Stimulated activated CD8-positive, alpha-beta memory T cell treated with anti-CD3 and anti-CD28 coated beads, Interleukin-15, amount 100 ng/mL, for 48 hours (primary cell): ENCODE measurements at places on chromosomes 3 and 15.

DNA sequence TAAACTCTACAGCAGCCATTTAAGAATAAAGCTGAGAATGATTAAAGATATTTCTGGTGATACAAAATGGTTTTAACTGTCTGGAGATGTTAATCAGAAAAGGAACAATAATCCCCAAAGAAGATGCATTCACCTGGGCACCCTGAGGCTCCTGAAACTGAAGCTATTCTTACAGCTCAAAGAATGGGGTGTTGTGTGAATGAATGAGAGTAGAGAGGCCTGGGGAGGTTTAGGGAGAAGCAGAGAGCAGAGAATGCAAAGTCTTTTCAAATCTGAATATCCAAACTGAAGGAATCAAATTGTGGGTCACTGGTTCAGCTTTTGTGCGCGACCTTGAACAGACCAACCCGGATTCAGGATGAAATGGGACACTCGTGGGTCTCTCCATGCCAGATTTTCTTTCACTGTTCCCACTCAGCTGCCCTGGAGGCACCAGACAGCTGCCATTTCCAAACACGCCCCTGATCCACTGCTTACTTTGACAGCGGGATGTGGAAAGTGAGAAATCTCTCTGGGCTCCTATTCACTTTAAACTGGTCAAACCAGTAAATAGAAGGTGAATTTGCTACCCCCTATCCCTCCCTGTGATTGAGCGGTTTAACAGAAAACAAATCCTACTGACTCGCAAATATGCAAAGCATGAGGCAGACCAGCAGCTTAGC is 485.5 kb upstream of the THBS1 start:
- no peak for DNase-seq

GRCh38 chr3:158801696-158802408 is at the start of gene MFSD1:
MFSD1 (plus strand) TSS chr3:158802054; CDS start chr3:158802153, 99 bp downstream.
- peak; percentile 87 for DNase-seq

DNA sequence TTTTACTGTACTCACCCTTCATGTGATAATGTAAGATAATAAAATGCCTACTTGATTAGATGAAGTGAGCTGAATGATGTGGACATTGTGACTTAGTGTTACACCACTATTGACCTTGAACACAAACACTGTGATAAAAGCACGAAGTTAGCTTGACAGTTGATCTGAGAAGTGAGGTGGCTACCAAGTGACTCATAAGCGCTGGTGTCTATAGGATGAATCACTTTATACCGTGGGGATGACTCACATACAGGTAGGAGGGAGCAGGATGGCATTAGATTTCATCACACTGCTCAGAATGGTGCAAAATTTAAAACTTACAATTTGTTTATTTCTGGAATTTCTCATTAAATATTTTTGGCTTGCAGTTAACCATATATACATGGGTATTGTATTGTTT is 174.7 kb upstream of the CNTN3 start:
- DNase-seq, result no peak

- no peak for DNase-seq
Measured at GRCh38 chr3:106125321-106125720, 256.5 kb upstream of the CBLB start.

GRCh38 chr3:71111784-71112440 is 471.6 kb downstream of the FOXP1 start:
- DNase-seq, result no peak

DNA sequence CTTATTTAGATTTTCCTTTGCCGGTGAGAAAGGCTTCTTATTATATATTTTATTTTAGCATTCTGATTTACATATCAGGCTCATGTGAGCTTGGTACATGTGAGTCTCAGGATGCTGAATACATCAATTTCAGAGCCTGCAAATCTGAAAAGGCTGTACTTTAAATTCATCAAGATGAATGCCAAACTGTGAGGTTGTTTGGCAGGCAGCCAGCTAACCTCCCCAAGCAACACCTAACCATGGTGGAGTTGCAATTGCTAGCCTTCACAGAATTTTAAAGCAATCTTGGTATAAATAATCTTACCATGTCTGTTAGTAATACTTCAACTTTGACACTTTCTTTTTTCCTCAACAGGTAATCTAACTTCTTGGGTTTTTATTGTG is 252.5 kb downstream of the CDIN1 start:
- DNase-seq, result no peak

DNA sequence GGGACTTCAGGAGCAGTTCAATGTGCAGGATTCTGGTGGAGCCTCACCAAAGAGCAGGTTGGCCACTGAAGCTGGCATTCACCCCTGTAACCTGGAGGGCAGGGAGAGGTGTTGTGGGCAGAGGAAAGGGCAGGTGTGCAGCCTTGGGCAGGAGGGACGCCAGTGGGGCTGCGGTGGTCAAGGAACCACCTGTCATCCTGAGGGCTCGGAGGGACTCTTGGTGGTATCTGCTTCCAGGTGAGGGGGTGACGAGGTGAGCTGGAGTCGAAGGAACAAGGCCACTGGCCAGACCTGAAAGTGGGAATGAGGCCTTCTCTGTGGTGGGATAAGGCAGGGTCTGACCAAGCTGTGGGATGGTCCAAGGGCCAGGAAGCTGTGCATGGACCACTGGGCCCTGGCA is 269.5 kb downstream of the PLCL2 start:
- DNase-seq, result no peak

GRCh38 chr15:31049682-31050615 is 51.6 kb downstream of the TRPM1 start:
- DNase-seq, result no peak

DNA sequence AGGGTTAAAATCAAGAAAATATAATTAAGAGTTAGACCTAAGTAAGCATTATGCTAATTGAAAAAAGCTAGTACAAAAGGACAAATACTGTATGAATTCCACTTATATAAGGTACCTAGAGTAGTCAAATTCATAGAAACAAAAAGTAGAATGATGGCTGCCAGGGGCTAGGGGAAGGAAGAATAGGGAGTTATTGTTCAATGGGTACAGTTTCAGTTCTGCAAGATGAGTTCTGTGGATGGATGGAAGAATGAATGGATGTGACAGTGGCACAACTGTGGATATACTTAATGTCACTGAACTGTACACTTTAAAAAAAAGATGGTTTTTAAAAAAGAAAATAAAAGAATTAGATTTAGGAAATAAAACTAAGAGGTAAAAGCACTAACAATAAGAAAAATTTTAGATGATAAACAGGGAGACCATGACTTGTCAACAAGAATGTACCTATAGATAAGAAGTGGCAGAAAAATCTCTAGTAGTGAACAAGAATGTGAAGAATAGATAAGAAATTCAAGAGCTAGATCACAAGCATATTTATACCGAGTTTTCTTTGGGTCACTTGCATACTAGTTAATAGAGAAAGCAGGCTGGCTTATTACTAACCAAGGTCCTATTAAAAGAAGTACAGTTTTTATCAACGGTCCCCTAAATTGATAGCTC is 5.5 kb downstream of the IFT80 start:
- no peak for DNase-seq

GRCh38 chr15:44319385-44319784 is 30.9 kb downstream of the GOLM2 start:
- DNase-seq, result no peak

DNA sequence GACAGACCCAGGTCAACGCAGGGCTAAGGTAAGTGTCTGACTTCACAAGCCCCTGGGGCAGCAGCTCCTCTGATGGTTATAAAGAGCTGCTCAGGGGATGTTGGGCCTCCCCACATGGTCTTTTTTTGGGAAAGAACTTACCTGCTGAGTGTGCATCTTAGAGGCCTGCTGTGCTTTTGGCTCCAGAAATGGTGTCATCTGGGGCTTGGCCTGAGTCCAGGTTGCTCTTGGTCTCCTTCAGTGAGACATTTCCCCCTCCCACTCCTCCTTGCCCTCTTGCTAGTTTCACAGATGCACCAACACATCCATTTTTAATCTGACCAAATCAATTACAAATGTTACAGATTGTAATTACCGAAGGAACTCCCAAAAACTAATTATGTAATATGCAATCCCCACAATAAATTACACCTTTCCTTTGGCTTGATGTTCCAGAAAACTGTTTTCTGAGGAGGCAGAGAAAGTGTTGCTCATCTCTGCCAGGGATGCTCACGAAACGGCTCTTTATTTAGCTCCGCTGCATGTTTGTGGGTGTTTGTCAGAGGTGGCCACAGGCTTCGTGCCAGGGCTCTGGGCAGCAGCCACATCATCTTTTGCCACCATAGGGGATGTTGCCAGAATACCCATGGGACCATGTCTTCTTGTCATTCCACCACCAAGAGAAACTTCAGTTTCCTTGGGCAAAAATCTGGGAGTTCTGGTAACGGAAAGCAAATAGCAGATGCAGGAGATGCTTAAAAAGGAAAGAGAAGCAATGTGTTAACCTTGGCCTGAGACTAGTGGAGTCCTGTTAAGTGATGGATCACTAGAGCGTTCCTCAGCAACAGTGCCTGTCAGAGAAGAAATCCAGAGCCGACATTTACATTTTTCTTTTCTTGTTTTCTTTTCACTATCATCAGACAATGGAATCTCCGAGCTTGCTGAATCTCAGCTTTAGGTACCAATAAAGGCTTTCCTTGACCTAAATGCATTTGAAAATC is 799.9 kb downstream of the AGBL1 start:
- no peak for DNase-seq

- no peak for DNase-seq
Measured at GRCh38 chr3:143396790-143397189, 277.2 kb downstream of the CHST2 start.

- no peak for DNase-seq
Measured at GRCh38 chr3:134029734-134030378, at the start of gene SLCO2A1. SLCO2A1 (minus strand) TSS chr3:134029925; CDS start chr3:134029802, 123 bp downstream.

DNA sequence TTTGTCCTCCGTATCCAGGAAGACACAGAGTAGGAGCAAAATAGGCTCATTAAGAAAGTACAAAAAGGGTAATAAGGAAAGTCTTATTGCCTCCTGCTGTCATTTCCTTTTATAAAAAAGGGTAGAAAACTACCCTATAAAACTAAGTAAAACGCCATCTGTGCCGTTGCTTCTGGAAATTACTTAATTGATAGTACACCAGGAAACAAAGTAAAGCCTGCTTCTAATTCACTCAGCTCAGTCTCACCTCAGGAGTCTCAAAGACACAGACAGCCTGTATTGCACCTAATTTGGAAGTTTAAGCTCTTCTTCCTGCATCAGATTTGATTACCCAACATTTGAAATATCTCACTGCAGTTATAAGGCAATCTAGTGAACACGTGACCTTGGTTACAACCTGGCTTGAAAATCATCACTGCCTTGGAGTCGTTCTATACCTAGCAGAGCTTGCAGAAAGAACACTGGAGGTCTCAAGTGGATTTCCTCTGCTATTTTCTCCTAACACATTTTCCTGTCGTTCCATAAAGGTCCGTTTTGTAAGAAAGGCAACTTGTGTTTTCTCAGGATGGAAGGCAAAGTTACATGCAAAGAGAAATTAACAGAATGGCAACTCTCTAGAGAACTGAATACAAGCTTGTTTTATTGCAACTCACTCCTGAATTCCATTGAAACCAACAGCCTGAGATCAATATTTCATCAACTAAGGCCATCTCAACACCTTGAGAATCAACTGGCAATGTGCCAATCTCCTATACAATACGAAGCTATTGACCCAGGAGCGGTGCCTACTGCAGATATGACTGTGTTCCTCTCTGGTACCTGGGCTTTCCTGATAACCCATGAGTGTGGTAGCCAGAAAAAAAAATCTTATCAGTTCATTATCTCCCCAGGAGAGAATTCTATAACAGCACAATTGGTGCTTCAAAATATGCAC is 203.3 kb upstream of the LMCD1 start:
- no peak for DNase-seq

GRCh38 chr3:53657651-53658050 is 163.2 kb downstream of the CACNA1D start:
- no peak for DNase-seq

DNA sequence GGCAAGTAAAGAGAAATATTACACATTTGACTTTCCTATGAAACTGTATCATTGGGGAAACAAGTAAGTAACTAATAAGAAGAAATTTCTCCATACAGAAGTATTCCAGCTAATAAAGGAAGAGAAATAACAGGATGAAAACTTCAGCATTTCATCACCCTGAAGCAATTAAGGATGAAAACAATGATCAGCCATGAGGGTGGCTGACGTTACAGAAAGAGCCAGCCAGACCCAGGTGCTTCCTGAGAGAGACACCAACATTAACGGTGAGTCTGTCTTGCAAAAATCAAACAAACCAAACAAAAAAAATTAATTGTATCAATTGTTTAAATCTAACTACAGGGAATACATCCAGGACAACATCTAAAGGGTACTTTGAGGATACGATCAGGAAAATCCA is 190.0 kb downstream of the ARRDC4 start:
- no peak for DNase-seq
